Left cardiac atrium (tissue), 4 donors: ENCODE measurements at places on chromosomes 1 and 21. TPM values are rescaled to one million over a fixed set of nuclear protein-coding genes. Genes with fewer than 3 reads are reported as not detected.

The MPZ gene
- 8.6 TPM for total RNA-seq

The COL24A1 gene
- total RNA-seq = 1.5 TPM

- DNase-seq = no peak
Measured at GRCh38 chr1:193270996-193271395, 84.6 kb upstream of the B3GALT2 start.

DNA sequence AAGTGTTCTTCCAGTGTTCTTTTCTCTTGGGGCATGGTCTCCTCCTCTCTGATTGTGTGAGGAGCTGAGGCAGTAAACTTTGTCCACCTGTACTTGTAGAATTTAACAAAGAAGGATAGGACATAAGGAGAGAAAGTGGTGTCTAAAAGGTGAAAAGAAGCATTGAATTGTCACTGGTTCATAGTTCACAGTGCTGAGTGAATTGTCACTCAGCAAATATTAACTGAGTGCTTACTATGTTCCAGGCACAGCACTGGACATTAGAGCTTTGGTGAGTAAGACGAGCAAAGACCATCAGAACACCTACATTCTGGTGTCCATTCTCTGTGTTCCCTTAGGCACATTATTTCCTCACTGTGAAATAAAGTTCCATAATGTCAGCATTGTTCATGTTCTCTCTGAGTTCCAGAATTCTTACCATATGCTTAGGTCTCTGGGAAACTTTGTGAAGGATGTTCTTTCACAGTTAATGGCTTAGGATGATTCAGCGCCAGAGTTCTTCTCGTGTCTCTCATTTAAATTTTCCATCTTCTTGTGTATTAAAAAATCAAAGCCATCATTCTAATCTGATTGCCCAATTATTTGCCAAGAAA, 156.8 kb upstream of the HOOK1 start:
- DNase-seq = no peak

GRCh38 chr1:155184835-155185782, 11.5 kb downstream of the TRIM46 start:
- DNase-seq = peak; percentile 55

The IL22RA1 gene
- 0.26 TPM for total RNA-seq

The SLC6A17 gene
- 0.13 TPM for total RNA-seq

DNA sequence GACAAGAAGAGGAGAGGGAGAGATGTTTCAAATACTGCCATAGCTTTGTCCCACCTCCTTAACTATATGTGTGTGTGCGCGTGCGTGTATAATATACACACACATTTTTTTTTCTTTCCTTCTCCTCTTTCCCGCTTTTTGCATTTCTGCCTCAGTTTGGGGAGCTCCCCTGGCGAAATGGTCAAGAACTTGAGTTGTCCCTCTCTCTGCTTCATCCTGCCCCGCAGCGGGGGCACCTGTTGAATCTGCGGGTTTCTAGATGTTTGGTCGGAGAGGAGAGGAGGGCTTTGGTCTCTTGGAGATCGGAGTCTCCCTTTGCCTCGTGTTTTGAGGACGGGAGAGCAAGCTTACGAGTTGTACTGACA, 504 bp downstream of the SCCPDH start:
- no peak for DNase-seq

The VSIG8 gene
- not detected for total RNA-seq

- DNase-seq = no peak
Measured at GRCh38 chr1:241375886-241376285, 18.9 kb upstream of the RGS7 start.

The HCRTR1 gene
- total RNA-seq = 0.44 TPM

DNA sequence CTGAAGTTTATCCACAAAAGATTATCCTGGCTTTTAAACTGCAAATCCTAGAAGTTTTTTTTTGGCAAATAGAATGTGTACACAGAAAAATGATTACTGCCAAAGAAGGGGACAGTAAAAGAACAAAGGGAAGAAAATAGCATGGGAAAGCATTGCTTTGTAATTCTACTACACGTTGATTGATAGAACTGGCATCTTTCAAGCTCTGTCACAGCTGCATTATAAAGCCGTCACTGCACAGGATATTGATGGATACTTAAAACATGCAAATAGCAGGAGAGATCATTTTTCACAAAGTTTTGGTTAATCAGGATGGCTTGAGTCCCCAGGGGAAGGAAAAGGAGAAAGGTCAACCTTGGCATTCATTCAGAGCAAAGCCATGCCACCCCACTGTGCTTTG, 183.7 kb upstream of the RRP15 start:
- no peak for DNase-seq

DNA sequence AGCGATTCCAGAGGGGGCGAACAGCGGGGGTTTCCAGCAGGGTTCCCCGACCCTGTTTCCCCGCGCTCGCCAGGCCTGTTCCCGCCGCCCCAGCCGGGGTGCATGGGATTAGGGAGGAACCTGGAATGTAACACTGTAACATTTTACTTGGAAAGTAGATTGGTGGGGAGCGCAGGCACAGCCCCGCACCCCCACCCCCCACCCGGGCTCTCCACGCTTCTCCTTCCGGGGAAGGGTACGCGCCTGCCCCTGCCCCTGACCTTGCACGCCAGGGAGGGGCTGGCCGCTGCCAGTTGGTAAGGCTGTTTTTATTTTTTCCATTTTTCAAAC, 427 bp downstream of the FAM3B start:
- DNase-seq = no peak

The KRTAP21-2 gene
- not detected for total RNA-seq

The TFF3 gene
- 4.1 TPM for total RNA-seq

The ELOA gene
- 30.2 TPM for total RNA-seq

- no peak for DNase-seq
Measured at GRCh38 chr1:159830722-159831121, 4.0 kb downstream of the SLAMF8 start.

- no peak for DNase-seq
Measured at GRCh38 chr1:192826791-192827546, 18.1 kb downstream of the RGS2 start.

The HMCN1 gene
- total RNA-seq = 22.3 TPM

DNA sequence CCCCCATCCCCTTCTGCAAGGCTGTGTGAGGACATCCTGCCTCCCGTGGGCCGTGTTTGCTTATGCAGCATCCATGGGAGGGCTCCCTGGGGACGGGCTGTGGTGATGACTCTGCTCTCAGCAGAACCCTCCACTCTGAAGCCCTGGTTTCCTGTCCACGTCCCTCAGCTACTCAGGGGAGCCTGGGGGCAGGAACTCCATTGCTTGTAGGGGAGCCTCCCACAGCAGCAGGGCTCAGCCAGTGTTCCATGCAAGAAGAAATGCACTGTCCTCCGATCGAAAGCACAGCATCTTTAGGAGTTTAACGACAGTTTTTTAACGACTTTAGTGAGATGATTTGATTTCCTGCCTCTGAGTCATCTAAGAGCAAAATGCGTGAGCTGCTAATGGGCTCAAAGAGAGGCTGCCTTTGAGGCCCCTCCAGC, 8.3 kb upstream of the KCNAB2 start:
- DNase-seq = no peak
